ENCODE measurements at places on chromosomes 16 and 17. TPM values are rescaled to one million over a fixed set of nuclear protein-coding genes. Genes with fewer than 3 reads are reported as not detected.

GRCh38 chr17:74481621-74482020 lies 15.2 kb downstream of the CD300A start:
- no peaks in the 10 kb centered on the region for H3K36me3 ChIP-seq
- H3K27me3 ChIP-seq, result no peaks in the 10 kb centered on the region
- DNase-seq, result no peak
- H3K4me3 ChIP-seq, result no peak overlapping the region

CD300E gene
- 0.15 TPM for total RNA-seq

SCNN1G gene
- 10.8 TPM for total RNA-seq

CDH5 gene
- total RNA-seq, result 9.6 TPM

DNA sequence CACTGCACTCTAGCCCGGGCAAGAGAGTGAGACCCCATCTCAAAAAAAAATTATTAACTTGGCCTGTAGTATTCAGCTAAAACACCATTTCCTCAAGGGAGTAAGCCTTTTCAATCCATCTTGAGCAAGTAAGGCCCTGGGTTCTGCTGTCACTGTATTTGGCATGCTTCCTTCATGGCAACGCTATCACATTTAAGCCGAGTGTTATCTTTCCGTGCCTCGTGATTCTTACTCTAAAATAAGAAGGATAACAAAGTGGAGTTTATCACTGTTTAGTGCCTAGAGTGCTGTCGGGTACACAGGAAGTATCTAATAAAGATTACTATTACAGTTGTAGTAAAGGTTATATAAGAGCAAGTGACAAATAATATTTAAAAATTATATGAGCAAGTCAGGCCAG lies 8.8 kb downstream of the VPS53 start:
- H3K4me1 ChIP-seq, result no peaks in the 10 kb centered on the region
- no peaks in the 10 kb centered on the region for H3K27me3 ChIP-seq
- H3K27ac ChIP-seq, result no peak overlapping the region
- no peak for DNase-seq

SPATA32 gene
- not detected for total RNA-seq

GRCh38 chr16:12123462-12123861 lies 146.9 kb downstream of the SNX29 start:
- peaks cover 90% of the 10 kb centered on the region for H3K4me1 ChIP-seq
- H3K36me3 ChIP-seq, result no peaks in the 10 kb centered on the region
- H3K27ac ChIP-seq, result no peak overlapping the region
- H3K4me3 ChIP-seq, result no peak overlapping the region

PRSS33 gene
- not detected for total RNA-seq

IL32 gene
- 31.7 TPM for total RNA-seq

ANKRD40CL gene
- not detected for total RNA-seq

- no peak overlapping the region for H3K27ac ChIP-seq
- H3K36me3 ChIP-seq, result no peaks in the 10 kb centered on the region
- H3K4me1 ChIP-seq, result no peaks in the 10 kb centered on the region
- no peaks in the 10 kb centered on the region for H3K27me3 ChIP-seq
- DNase-seq, result no peak
Measured at GRCh38 chr17:251531-251930, 70.1 kb upstream of the DOC2B start.

GRCh38 chr17:77109764-77110359 lies 30.9 kb upstream of the SEC14L1 start:
- H3K27ac ChIP-seq, result peak overlapping the region; percentile 82
- H3K36me3 ChIP-seq, result no peaks in the 10 kb centered on the region

DNA sequence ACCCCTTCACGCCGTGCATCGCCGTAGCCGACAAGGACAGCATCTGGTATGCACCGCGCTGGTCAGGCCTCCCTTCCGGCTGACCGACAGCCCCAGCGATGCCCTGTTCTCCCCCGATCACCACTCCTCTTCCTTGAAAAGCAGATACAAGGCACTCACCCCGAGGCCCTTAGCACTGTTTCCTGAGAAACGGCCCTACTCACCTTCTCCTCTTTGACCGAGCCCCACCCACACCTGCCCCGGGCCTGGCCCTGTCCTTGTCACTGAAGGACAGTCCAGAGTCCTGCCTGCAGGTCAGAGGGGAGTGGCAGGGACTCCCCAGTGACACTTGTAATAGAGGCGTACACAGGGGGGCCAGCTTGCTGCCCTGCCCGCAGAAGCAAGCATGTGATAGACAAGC lies 45.9 kb upstream of the CHMP6 start:
- no peak for DNase-seq
- H3K4me1 ChIP-seq, result peaks cover 44% of the 10 kb centered on the region
- H3K36me3 ChIP-seq, result no peaks in the 10 kb centered on the region
- no peak overlapping the region for H3K4me3 ChIP-seq
- no peak overlapping the region for H3K27ac ChIP-seq

- no peak for DNase-seq
- no peak overlapping the region for H3K4me3 ChIP-seq
- no peaks in the 10 kb centered on the region for H3K27me3 ChIP-seq
- H3K27ac ChIP-seq, result peak overlapping the region; percentile 95
- H3K36me3 ChIP-seq, result no peaks in the 10 kb centered on the region
Measured at GRCh38 chr16:58127033-58127556, 2.1 kb downstream of the CFAP20 start.

Data from esophagus squamous epithelium (tissue), 5 donors.